Thyroid gland (tissue), 4 donors: ENCODE measurements at places on chromosomes 7 and 10. TPM values are rescaled to one million over a fixed set of nuclear protein-coding genes. Genes with fewer than 3 reads are reported as not detected.
A peak's percentile ranks its signal among the peaks of the same experiment; 100 is the strongest.

GRCh38 chr10:117552156-117552631, 9.6 kb downstream of the EMX2 start:
- DNase-seq: no peak

DNA sequence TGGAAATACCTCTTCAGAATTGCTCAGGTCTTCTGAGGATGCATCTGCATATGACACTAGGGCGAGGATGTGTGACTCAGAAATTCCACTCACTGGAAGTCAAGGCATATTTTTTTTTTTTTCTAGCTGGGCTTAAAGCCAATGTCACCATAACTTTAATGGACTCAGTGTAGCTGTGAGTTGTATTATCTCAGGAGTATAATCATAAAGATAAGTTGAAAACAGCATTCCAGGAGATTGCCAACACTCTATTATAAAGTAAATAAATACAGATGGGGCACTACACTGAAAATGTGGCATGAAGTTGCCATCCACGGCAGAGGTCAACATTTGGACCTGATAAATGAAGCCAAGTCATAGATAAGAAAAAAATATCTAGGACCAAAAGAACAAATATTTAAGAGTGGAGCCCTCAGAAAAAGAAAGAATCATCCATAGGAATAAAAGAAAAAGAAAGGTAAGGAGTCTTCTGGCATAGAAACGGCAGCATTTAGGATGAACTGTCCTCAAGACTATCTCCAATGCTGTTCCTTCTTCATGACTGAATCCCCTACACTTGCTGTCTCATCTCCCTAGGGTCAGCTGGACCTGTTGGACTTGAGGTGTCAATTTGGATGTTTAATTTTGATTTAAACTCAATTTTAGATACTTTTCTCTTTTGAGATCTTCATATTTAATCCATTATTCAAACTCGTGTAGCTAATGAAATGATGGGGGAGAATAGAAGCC, 72.9 kb upstream of the CAV2 start:
- no peak for DNase-seq

DNA sequence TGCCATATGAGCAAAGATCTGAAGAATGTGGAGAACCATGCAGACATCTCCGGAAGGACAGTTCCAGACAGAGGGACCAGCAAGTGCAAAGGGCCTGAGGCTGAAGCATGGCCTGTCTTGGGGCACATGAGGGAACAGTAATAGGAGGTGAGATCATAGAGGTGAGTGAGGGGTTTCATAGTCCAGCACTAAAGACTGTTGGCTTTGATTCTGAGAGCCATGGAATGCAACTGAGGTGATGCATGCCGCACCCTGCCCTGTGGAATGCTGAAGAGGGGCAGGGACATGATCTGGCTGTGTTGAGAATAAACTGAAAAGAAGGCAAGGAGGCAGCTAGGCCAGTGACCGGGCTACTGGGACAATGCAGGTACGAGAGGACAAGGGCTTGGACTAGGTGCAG, 253.1 kb upstream of the KLF14 start:
- DNase-seq: peak; percentile 63

DNA sequence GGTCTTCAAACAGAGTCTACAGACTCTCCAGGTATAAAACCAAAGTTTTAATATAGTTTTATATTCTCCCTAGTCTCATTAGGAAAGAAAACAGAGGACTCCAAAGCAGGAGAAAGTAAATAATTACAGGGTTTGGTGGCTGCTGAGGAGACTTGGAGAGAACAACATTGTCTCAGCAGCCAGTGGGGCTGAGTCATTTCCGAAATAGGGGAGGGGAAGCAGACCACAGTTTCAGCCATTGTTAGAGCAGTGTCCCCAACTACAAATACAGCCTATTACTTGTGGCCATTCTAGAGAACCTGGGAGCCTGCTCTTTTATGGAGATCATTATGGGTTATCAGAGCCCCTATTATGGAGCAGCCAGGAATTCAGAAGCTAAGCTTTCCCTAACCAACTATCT, 44.2 kb upstream of the A1CF start:
- DNase-seq: no peak

- DNase-seq: no peak
Observed at GRCh38 chr7:137196648-137197047, 146.9 kb downstream of the PTN start.

- no peak for DNase-seq
Observed at GRCh38 chr7:34902182-34902581, 135.1 kb downstream of the DPY19L1 start.

The RET gene
- total RNA-seq: 1.4 TPM

GRCh38 chr7:18151422-18151821, 123.8 kb upstream of the PRPS1L1 start:
- DNase-seq: no peak

DNA sequence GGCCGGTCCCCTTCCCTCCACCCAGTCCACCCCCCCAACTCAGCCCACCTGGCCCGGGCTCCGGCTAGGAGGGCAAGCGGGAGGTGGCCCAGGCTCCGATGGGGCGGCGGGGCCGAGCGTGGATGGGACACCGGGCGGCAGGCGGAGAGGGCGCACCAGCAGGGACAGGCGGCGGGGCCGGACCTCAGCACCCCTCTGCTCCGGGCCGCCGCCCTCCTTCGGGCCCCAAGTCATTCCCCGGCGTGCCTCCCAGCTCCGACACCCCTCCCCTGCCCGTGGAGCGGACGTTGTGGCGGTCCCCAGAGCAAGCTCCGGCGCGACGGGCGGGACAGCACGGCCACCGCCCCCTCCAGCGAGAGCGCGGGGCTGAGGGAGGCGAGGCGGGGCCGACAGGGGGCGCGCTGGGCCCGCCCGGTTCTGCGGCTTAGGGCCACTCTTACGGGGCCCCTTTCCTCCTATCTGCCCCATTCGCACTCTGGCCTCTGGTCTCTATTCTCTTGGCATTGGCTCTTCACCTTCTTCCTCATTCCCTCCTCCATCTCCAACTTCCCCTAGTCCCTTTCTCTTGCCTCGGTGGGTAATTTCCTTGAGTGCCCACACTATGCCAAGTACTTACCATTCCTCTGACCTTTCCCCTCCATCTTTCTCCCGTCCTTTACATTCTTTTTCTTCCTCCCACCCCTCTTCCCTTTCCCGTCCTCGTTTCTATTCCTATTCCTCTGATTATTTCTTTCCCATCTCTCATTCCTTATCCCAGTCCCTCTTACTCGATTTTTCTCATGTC, 701 bp upstream of the GBX1 start:
- DNase-seq: peak; percentile 18

- no peak for DNase-seq
Observed at GRCh38 chr7:96479015-96479645, 157.2 kb upstream of the SLC25A13 start.

- no peak for DNase-seq
Observed at GRCh38 chr10:52551046-52551445, 221.5 kb downstream of the MBL2 start.

- no peak for DNase-seq
Observed at GRCh38 chr10:127257395-127257794, 61.0 kb upstream of the INSYN2A start.

The SLC26A5 gene
- total RNA-seq: 3.2 TPM
